Naive thymus-derived CD8-positive, alpha-beta T cell (primary cell): ENCODE measurements at places on chromosomes 12 and 14. TPM values are rescaled to one million over a fixed set of nuclear protein-coding genes. Genes with fewer than 3 reads are reported as not detected.

RBMS2 gene
- total RNA-seq, result 4.7 TPM

LETMD1 gene
- total RNA-seq, result 91.2 TPM

IKZF4 gene
- total RNA-seq, result 4.4 TPM

LRP6 gene
- total RNA-seq, result 7.6 TPM

- no peak overlapping the region for H3K4me3 ChIP-seq
- no peaks in the 10 kb centered on the region for H3K36me3 ChIP-seq
- DNase-seq, result no peak
- peaks cover 50% of the 10 kb centered on the region for H3K4me1 ChIP-seq
- H3K27me3 ChIP-seq, result no peaks in the 10 kb centered on the region
These were observed 136.1 kb upstream of the CCND2 start for GRCh38 chr12:4137441-4137840.

DNA sequence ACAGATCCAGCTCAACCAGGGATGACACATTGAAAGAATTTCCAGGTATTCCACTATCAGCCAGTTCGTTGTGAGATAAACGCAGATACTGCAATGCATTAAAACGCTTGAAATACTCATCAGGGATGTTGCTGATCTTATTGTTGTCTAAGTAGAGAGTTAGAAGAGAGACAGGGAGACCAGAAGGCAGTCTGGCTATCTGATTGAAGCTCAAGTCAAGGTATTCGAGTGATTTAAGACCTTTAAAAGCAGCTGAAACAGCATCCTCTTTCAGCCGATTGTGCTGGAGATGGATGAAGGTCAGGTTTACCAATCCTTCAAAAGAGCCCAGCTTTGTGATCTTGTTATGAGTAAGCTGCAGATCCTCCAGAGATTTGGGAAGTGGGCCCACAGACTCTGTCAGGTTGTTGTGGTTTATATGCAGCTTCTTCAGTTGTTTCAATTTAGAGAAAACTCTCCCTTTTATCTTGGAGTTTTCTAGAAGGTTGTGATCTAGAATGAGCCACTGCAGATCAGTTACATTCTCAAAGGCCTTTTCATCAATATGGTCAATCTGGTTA lies 3.0 kb downstream of the LUM start:
- no peak overlapping the region for H3K4me3 ChIP-seq
- no peaks in the 10 kb centered on the region for H3K4me1 ChIP-seq
- H3K36me3 ChIP-seq, result no peaks in the 10 kb centered on the region
- DNase-seq, result no peak
- no peak overlapping the region for H3K27ac ChIP-seq

DNA sequence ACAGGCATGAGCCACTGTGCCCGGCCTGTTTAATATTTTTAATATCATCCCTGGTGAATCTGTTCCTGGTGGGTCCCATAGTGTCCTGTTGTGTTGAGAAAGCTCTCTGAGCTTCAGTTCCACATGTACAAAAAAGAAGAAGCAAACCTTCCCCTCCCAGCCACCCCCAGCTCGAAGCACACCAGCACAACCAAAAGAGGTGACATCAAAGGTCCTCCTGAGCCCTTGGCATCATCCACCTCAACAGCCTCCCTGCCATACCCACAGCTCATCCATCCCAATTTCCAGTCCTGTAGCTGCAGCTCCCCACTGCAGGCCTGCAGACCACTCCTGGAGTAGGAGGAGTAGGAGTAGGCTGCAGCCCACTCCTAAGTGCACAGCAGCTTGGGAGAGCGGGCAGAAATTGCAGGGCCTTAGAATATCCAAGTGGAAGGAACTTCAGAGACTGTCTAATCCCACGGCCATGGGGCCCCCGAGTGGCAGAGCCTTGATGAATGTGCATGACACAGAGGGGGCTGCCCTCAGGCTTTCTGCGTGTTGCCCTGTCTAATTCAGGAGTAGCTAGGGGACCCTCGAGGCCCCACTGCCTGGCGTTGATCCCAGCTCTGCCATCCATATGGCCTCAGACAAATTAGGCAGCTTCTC lies 36.7 kb upstream of the CD9 start:
- no peak overlapping the region for H3K4me3 ChIP-seq
- H3K27me3 ChIP-seq, result no peaks in the 10 kb centered on the region
- DNase-seq, result no peak
- H3K4me1 ChIP-seq, result peaks cover 32% of the 10 kb centered on the region
- H3K27ac ChIP-seq, result no peak overlapping the region

DNA sequence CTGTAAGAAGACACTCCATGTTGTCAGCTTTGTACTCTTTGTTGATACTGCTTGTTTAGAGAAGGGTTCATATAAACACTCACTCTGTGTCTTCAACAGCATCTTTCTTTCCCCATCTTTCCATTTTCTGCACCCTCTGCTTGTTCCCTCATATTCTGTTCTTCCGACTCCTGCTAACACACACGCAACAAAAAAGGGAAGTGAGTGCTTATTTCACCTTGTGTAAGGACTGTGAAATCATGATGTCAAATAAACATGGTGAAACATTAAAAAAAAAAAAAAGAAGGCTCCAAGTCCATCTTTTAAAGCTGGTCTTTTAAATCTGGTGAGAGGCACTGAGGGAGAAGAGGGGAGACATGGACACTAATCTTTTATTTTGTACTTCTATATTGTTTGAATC lies 145.4 kb downstream of the RPAP3 start:
- no peak for DNase-seq
- no peaks in the 10 kb centered on the region for H3K27me3 ChIP-seq
- no peak overlapping the region for H3K27ac ChIP-seq
- peaks cover 5% of the 10 kb centered on the region for H3K36me3 ChIP-seq

- H3K36me3 ChIP-seq, result peaks cover 32% of the 10 kb centered on the region
- H3K27me3 ChIP-seq, result no peaks in the 10 kb centered on the region
- DNase-seq, result no peak
- peak overlapping the region; percentile 94 for H3K4me3 ChIP-seq
- H3K4me1 ChIP-seq, result peaks cover 54% of the 10 kb centered on the region
- H3K27ac ChIP-seq, result no peak overlapping the region
These were observed 1.4 kb downstream of the ZFYVE1 start for GRCh38 chr14:73025544-73025943.

GRCh38 chr12:615620-616019 lies 47.6 kb downstream of the NINJ2 start:
- no peaks in the 10 kb centered on the region for H3K27me3 ChIP-seq
- H3K4me3 ChIP-seq, result no peak overlapping the region
- H3K4me1 ChIP-seq, result peaks cover 44% of the 10 kb centered on the region
- no peak overlapping the region for H3K27ac ChIP-seq
- no peaks in the 10 kb centered on the region for H3K36me3 ChIP-seq

DNA sequence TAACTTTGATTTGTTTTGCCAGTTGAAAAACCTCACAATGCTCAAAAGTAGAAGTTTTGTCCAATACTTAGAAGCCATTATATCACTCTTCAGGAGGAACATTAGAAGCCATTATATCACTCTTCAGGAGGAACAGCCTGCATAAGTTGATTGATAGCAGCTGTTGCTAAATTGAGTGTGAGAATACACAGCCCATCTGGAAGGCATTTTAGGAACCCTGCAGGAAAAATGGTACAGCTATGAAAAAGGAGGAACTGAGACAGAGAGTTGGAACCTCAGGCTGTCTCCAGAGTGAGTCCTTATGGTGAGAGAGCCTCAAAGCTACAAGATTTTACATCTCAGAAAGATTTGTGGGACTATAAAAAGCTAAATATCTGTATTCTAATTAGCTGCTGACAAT lies 207.0 kb downstream of the MYRFL start:
- no peaks in the 10 kb centered on the region for H3K36me3 ChIP-seq
- no peak for DNase-seq
- no peak overlapping the region for H3K27ac ChIP-seq
- H3K27me3 ChIP-seq, result no peaks in the 10 kb centered on the region
- H3K4me3 ChIP-seq, result no peak overlapping the region
- H3K4me1 ChIP-seq, result no peaks in the 10 kb centered on the region
